ENCODE measurements at places on chromosomes 4 and X. TPM values are rescaled to one million over a fixed set of nuclear protein-coding genes. Genes with fewer than 3 reads are reported as not detected.

DNA sequence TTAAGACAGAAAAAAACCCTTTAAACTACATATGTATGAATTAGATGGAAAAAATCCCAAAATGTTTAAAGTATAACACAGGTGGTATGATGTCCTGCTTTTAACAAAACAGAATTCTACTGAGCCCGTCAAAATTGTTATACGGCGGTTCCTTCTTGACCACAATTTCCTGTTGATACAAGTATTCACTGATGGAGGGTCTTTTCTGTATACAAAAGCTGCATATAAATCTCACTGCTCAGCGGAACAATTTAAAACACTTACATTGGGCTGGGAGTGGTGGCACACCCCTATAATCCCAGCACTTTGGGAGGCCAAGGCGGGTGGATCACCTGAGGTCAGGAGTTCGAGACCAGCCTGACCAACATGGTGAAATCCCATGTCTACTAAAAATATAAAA lies 62.4 kb downstream of the RPS6KA3 start:
- H3K27ac ChIP-seq = no peak overlapping the region
- H3K36me3 ChIP-seq = no peaks in the 10 kb centered on the region
- no peak overlapping the region for H3K4me3 ChIP-seq
- no peak for DNase-seq
- no peaks in the 10 kb centered on the region for H3K4me1 ChIP-seq

- H3K36me3 ChIP-seq = no peaks in the 10 kb centered on the region
- no peak overlapping the region for H3K4me3 ChIP-seq
- H3K27ac ChIP-seq = no peak overlapping the region
- DNase-seq = no peak
Observed at GRCh38 chr4:148790691-148791090, 348.5 kb upstream of the NR3C2 start.

GRCh38 chr4:81963015-81963762 lies 410.6 kb downstream of the HNRNPD start:
- no peak overlapping the region for H3K27ac ChIP-seq
- H3K36me3 ChIP-seq = no peaks in the 10 kb centered on the region
- H3K4me3 ChIP-seq = no peak overlapping the region
- H3K27me3 ChIP-seq = no peaks in the 10 kb centered on the region
- DNase-seq = no peak

The MAGT1 gene
- 62.7 TPM for total RNA-seq
